Epithelial cell of alveolus of lung (primary cell): ENCODE measurements at places on chromosomes 5 and 9. TPM values are rescaled to one million over a fixed set of nuclear protein-coding genes. Genes with fewer than 3 reads are reported as not detected.

Gene FOXD1
- 13.2 and 18.0 TPM in 2 replicates for total RNA-seq

Gene MAP3K1
- 7.2 and 9.6 TPM in 2 replicates for total RNA-seq

Gene DYNC2I2
- total RNA-seq, result 33.4 and 73.4 TPM in 2 replicates

Gene TMOD1
- 0.26 and 1.5 TPM in 2 replicates for total RNA-seq

Gene PCDHGB2
- total RNA-seq, result 0.39 and 3.0 TPM in 2 replicates

Gene SOWAHA
- 0.16 TPM in 1 of 2 replicates, not detected in the other for total RNA-seq

Gene PSD2
- total RNA-seq, result not detected in 2 replicates

Gene CAMK2A
- total RNA-seq, result 0.80 TPM in 1 of 2 replicates, not detected in the other
